Activated naive CD8-positive, alpha-beta T cell treated with anti-CD3 and anti-CD28 coated beads for 36 hours (primary cell): ENCODE measurements at places on chromosomes 12 and 14.

DNA sequence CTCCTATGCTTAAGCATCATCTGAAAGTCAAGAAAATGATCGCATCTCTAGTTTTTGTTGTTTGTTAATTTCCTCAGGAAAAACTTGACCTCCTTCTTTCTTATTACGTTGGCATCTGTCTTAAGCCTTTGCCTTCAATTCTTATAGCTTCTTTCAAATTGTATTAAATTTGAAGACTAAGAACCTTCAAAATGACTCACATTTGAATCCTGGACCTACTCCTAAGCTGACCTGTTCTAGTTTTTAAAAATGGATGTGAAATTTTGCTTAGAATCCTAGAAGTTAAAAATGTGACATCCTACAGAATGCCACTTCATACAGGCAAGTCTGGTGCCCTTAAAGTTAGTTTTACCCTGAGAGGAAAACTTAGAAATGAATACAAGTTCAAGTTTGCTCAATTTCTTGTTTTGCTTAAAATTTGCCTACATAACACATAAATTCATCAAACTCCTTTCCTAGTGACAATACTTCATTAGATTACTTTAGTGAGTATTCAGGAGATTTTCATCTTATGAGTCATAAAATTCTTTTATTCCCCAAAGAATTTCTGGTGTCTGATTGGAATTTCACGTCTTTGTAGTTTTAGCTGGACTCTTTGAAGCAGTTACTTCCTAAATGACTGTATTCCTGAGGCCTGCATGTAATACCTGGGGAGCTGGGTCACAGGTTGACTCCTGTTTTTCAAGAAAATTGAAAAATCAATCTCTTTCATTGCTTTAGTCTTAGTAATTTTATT is 152.3 kb downstream of the MSRB3 start:
- no peak for DNase-seq

GRCh38 chr14:100871234-100872186 is 32.0 kb downstream of the RTL1 start:
- DNase-seq: no peak

GRCh38 chr12:54725233-54725843 is 77.2 kb upstream of the DCD start:
- DNase-seq: no peak

- DNase-seq: no peak
These were observed 47.3 kb upstream of the GTF2A1 start for GRCh38 chr14:81268016-81268416.

- DNase-seq: no peak
These were observed 16.4 kb upstream of the IL22 start for GRCh38 chr12:68269779-68270178.

DNA sequence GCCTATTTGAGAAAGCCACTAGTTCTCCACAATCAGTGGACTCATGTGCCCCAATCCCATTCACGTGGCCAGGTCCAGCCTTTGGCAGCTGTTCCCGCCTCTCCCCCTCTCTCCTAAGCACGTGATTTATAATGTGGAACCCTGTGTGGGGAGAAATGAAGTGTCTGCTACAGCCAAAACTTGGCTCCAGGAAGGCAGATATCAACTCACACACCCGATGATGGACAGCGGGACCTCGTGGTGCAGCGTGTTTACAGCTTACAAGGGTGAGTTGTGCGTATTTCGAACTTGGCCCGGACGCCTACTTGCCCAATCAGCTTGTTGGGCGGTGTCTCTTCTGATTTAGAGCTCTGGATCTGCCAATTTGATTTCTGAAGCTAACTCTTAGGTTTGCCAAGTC is 38.1 kb upstream of the FAM181A start:
- no peak for DNase-seq

DNA sequence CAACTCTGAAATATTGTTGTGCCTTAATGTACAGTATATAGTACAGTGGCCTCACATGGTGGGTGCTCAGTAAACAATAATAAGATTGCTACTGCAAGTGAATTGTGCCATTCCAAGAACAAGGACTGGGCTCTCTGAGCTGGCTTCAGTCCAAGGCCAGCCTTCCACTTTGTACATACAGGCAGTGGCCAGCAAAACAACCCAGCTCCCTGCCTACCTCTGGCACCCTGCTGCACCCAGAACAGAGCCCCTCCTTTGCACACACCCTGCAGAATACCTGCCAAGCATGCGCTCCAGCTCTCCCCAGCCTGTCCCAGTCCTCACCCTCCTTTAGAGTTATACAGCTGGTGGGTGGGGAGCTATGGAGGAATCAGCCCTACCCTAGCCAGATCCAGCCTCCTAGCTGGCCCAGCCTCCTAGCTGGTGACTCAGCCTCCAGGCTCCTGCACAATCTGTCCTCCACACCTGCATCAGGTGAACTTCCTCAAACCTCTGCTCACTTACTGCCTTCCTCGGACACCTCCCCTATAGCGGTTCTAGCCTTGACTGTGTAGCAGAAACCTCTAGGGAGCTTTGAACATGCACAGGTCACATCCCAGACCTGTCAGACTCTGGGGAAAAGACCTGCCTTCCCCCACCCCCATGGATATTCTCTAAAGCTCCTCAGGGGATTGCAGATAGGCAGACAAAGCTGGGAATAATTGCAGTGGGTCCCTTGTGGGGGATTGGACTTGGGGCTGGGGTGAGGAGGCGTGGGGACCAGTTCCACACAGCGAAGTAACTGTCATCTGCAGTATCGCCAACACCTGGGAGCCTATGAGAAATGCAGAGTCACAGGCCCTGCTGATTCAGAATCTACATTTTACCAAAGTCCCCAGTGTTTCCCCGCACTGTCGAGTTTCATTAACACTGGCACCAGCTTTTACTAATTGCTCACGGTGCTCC is 17.9 kb downstream of the ZDHHC22 start:
- no peak for DNase-seq

DNA sequence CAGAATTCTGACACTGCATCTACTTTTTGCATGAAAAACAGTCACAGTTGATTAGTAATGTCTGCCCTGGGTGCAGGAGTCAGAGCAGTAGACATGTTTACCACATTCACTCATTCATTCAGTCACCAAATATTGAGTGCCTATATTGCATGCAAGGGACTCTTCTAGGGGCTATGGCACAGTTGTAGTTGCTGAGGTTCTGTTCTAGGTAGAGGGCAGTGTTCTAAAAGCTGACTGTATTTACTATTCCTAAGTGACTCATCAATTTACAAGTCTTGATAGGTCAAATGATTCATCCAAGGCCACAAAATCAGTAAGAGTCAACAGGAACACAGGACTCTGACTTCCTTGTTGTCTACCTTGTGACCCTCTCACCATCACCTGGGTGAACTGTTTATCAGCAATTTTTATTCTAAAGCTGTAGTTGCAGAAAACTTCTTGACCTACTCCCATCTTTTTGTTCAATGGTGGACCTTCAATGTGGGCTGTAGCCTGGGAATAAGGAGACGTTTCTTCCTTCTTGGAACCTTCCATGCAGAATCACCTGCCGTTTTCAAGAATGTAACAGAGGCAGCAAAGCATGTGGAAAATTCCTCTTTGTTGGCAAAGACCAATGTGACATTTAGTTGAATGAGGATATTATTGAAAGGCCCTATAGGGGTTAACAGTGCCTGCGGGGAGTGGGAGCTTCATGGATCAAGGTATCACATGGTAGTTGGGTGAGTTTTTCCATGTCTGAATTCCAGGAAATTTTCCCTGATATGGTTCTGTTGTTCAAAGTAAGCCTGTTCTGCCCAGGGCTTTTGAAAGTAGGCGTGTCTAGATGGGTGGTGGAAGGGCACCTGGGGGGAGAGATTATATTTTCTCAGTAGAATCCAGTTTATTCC is 223.2 kb downstream of the KTN1 start:
- no peak for DNase-seq

GRCh38 chr14:76023757-76024156 is 38.2 kb downstream of the IFT43 start:
- no peak for DNase-seq

DNA sequence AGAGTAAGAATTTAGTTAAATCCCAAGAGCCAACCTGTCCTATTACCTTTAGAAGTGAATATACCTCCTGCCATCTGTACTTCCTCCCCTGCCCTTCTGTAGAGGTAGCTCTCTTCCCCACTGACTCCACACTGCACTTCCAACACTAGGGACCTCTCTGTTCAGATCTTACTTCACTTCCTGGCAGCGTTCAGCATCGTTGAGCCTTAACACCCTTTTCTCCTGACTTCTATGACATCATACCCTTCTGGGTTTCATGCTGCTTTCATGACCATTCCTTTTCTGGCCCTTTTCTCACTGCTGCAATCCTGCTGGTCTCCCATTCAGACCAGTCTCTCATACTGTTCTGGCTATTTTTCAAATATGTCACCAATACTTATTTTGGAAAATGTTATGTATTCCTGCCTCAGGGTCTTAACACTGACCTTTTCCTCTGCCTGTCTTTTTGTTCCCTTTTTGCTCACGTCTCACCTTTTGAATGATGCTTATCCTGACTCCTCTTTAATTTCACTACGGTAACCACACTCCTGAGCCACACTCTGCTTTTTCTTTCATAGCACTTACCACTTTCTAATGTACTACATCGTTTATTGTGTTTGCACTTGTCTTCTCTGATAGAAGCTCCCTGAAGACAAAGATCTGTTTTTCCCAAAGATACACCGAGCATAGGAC is 67.6 kb downstream of the PLEKHA5 start:
- no peak for DNase-seq

- DNase-seq: no peak
These were observed 34.7 kb upstream of the CDKN3 start for GRCh38 chr14:54362089-54362504.

DNA sequence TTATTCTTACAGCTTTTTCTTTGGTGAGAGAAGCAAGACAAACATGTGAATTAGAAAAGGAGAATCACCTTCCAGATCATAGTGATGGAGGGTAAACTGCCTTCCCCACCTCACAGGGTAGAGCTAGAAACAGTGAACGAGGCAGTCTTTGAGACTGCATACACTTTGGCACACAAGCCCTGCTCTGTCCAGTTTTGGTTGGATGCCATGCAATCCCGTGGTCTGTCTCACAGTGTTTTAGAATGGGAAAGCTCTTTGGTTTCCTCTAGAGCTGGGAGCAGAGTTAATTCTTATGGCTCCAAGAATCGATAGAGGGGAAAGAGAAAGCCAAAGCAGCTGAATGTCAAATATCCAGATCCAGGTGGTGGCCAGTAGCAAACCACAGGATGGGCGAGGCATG is 21.9 kb downstream of the TDP1 start:
- DNase-seq: no peak

GRCh38 chr14:55964821-55965220 is 153.4 kb upstream of the PELI2 start:
- DNase-seq: no peak

DNA sequence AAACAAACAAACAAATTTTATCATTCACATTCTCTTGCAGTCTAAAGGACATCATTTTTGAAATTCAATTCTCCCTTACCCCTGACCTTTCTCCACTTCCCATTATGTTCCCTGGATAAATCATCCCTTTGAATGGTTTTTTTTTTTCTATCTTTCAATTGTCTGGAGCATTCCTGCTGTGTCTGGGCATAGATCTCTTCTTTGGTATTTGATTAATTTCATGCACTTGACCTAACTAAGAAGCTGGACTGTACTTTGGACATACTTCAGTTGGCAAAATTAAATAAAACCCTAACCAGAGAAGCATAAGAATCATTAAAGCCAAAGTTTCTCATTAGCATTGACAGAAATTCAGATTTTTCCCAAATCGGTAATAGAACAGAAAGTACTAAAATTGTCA is 163.6 kb upstream of the BMP4 start:
- DNase-seq: no peak

GRCh38 chr12:48442179-48442847 is 30.0 kb upstream of the ANP32D start:
- no peak for DNase-seq

- DNase-seq: no peak
These were observed 906.9 kb downstream of the NRXN3 start for GRCh38 chr14:79077096-79077495.

- peak; percentile 23 for DNase-seq
These were observed 12.5 kb upstream of the AJUBA start for GRCh38 chr14:22994762-22995275.

GRCh38 chr12:19299765-19300164 is 139.5 kb upstream of the AEBP2 start:
- DNase-seq: no peak

DNA sequence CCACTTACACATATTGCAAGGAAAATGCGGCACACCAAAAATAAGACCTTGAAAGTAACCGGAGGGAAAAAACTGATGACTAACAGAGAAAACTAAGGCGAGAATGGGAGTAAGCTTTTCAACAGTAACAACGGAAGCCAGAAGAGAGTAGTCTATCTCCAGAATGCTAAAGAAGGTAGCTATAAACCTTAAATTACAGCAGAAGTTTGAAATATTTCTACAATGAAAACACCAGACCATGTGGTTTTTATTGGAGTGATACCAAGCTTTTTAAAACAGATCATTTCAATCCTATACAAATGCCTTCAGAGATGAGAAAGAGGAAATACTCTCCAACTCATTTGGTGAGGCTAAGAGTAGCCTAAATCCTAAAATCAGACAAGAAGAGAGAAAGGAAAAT is 209.5 kb downstream of the ANO6 start:
- no peak for DNase-seq

DNA sequence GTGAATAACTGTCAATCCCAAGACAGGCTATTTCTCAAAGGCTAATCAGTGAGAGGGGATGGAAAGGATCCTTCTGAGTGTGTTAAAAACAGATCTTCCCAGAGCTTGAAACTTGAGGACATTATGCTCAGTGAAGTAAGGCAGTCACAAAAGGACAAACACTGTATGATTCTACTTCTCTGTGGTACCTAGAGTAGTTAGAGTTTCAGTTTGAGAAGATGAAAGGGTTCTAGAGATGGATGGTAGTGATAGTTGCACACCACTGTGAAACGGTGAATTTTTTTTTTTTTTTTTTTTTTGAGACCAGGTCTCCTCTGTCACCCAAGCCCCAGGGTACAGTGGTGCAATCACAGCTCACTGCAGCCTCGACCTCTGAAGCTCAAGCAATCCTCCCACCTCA is 133.8 kb downstream of the SAMD4A start:
- no peak for DNase-seq

- no peak for DNase-seq
These were observed 458 bp upstream of the HOXC4 start for GRCh38 chr12:54053003-54053750.
